ENCODE measurements at places on chromosomes 2 and 18.

DNA sequence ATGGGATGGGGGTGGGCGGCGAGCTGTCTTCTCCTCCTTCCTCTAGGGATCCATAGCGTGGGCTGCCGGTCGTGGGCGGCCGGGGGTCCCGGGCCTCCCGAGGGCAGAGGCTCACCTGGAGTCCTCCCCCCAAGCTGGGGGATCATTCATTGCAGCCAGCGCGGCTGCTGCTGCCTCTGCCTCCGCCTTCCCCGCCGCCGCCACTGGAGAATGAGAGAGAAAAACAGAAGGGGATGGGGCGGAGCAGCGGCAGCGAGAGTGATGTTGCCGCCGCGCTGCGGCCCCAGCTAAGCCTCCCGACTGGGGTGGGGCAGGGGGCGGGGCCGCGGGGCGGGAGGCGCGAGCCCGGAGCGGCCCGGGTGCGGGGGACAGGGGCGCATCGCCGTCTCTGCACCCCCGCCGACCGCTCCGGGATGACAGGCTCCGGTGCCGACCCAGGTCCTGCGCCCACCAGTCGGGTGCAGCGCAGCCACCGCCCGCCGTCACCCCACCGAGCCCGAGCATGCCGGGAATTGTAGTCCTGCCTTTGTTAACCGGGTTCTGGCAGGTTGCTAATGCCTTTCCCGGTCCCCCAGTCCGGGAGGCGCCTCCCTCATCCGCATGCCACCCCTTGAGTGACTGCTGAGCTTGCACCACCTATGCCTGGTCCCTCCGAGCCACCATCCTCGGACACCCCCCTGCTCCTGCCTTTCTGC, at the start of gene KIF3C:
Gene KIF3C, minus strand, starts transcription at position 225 of the 695 bp plus-strand sequence. CDS start 580 bp downstream, outside the sequence.
- DNase-seq, result no peak

GRCh38 chr2:7613831-7614230, 696.6 kb downstream of the RNF144A start:
- no peak for DNase-seq

GRCh38 chr2:79994161-79994560, 310.4 kb downstream of the LRRTM1 start:
- no peak for DNase-seq

DNA sequence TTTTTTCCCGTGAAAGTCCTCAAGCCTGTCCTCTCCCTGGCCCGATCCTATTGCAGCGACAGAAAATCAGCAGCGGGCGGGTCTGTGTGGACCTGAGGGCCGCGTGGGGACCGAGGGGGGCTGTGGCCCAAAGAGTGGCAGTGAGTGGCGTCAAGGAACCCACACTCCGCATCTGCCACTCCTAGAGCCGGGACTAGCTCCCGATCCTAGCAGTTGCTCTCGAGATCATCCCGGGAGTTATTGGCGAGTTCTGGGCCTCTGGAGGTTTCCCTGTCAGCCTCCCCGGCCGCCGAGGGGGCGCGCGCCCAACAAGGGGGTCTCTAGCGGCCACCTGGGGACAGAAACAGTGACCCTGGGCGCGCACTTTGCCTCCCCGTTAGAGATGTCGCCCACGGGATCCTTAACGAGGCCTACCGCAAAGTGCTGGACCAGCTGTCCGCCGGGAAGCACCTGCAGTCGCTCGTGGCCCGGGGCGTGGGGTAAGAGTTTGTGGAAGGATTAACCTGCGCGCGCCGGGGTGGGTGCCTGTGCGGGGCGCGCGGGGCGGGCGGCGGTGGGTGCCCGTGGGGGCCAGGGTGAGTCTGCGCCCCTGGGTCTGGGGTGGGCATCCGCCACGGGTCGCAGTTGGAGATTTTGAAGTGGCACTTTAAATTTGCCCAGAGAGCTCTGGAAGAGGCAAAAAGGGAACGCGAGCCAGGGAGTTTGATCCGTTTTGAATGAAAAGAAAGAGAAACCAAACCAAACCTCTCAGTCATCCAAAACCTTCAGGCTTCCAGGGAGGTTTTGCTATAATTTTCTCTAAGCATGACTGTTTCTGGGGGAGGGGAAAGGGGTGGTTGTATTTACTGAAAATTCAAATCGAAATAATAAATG, 3.5 kb downstream of the ADCYAP1 start:
- DNase-seq, result no peak
